Activated naive CD4-positive, alpha-beta T cell treated with anti-CD3 and anti-CD28 coated beads, Interleukin-2, amount 50 U/mL, for 16 hours (primary cell): ENCODE measurements at places on chromosomes 1 and 21.

DNA sequence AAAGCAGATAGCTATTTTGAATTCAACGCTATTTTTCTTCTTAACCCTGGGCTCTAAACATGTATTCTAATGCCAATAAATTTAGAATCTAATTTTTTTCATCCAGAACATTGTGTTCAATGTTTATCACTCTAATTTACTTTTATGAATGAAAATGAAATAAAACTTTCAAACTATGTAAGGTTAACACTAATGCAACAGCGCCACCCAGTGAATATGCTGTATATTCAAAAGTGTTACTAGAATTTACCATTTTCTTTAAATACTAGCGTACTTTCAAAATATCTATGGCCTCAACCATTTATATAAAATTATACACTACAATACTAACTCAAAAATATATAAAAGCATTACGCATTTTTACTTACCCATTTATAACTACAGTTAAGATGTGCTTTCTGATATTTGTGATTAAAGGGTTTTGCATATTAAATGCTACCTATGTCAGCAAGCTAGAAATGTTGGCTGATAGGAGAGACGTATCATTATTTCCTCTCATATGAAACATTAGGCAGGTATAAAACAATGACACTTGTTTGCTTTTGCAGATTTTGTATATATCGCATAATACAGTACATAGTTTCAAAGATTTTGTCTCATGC lies 5.9 kb upstream of the NUF2 start:
- DNase-seq = peak; percentile 39

DNA sequence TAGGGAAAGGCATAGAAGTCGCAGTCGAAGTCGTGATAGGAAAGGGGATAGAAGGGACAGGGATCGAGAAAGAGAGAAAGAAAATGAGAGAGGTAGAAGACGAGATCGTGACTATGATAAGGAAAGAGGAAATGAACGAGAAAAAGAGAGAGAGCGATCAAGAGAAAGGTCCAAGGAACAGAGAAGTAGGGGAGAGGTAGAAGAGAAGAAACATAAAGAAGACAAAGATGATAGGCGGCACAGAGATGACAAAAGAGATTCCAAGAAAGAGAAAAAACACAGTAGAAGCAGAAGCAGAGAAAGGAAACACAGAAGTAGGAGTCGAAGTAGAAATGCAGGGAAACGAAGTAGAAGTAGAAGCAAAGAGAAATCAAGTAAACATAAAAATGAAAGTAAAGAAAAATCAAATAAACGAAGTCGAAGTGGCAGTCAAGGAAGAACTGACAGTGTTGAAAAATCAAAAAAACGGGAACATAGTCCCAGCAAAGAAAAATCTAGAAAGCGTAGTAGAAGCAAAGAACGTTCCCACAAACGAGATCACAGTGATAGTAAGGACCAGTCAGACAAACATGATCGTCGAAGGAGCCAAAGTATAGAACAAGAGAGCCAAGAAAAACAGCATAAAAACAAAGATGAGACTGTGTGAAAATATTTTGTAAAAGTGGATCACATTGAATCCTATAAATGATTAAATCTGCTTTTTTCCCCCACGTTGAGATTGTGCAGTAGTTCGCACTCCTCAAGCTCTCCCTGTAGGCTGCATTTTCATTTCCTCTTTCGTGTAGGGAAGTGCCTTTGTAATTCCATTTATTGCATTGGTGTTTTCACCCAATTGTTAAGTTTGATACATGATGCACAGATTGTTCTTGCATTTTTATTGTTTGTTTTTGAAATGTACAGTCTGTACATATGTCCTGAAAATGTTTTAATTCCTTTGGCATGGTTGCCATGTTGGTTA lies 7.5 kb downstream of the PRPF38B start:
- DNase-seq = no peak

DNA sequence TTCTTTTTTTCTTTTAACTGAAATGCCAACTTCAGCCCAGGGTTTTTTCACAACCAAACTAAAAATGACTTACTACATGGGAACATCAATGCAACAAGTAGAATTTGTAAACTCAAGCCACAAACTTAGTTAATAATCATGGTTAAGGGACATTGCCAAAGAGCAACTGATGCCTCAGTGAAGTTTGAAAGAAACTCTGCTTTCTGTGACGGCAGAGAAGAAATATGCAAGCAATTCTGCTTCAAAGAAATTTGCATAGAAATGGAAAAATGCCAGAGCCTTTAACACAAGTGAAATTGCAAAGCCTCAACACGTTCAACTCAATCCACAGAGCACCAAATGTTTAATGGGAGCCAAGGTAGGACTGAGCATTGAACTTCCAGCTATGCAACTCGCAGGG lies 5.0 kb upstream of the CHD5 start:
- DNase-seq = no peak

DNA sequence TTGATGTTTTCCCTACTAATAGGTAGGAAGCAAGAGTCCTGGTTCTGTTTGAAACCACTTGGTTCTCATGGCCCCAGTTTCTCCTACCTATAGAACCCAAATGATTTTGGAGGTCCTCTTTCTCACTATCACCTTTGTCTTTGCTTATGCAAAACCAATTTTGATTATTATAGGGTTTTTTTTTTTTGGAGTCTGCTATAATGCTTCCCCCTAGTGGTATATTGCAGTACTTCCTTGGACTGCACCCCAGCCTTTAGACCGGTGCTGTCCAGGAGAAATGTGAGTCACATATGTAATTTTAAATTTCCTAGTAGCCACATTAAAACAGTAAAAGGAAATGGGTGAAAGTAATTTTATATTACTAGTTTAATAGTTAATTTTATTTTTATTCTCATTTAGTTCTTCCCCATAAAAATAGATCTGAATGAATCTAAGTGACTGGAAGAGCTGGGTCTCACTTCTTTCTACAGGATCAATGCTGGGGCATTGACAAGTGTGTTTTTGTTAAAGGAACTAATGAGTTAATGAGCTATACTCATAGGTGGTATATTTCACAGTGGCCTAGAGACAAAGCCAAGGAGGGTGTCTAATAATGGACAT lies 10.6 kb downstream of the FCMR start:
- DNase-seq = no peak

- no peak for DNase-seq
Measured at GRCh38 chr1:209190591-209191261, 392.8 kb upstream of the CAMK1G start.

DNA sequence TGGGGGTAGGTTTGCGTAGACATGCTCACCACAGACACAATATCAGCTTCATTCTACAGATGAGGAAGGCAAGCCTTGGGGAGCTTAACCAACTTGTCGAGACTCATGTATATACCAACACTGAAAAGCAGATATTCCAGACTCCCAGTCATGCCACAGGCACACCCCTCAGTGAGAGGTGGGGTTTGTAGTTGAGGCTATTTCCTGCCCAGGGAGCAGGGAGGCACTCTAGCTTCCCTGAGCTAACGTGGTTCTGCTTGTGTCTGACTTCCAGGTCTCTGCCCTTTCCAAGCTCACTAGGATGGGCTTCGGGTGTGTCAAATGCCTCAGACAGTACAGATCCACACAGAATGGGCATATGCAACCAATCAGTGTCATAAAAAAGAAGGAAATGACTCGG lies 122.3 kb upstream of the RUNX1 start:
- no peak for DNase-seq

GRCh38 chr21:28991861-28992525 lies 684 bp downstream of the LTN1 start:
- no peak for DNase-seq

GRCh38 chr1:85243372-85243771 lies 16.1 kb downstream of the C1orf52 start:
- no peak for DNase-seq

- peak; percentile 48 for DNase-seq
Measured at GRCh38 chr1:65309304-65310077, at the start of gene DNAJC6. TSS of gene DNAJC6 (plus strand) at chr1:65309543. CDS start at chr1:65309746, 203 bp downstream.

DNA sequence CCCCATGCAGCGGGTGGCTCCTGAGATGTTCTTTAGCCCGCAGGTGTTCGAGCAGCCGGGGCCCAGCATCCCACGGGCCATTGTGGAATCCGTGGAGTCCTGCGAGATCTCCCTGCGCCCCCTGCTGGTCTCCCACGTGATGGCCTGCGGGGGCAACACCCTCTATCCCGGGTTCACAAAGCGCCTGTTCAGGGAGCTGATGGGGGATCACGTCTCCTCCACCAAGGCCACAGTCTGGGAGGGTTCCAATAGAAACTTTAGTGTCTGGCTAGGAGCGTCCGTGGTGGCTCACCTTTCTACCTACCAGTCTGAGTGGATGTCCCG lies 71.0 kb downstream of the ACTL8 start:
- DNase-seq = no peak

DNA sequence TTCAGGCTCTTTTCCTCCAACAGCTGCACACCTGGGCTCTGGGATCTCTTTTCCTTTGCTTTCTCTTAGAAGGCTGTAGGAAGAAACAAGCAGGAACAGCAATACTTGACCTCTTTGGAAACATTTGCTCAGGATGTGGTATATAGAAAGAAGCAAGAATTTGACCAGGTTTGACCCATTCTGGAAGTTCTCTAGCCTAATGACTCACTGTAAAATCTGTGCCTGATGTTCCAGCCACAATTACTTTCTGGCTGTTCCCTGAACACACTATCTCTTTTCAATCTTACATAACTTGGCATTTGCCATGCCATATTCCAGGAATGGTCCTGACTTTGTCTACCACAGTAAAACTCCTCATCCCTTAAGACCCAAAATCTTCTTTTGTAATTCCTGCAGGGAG lies 419.9 kb upstream of the DAB1 start:
- DNase-seq = no peak

DNA sequence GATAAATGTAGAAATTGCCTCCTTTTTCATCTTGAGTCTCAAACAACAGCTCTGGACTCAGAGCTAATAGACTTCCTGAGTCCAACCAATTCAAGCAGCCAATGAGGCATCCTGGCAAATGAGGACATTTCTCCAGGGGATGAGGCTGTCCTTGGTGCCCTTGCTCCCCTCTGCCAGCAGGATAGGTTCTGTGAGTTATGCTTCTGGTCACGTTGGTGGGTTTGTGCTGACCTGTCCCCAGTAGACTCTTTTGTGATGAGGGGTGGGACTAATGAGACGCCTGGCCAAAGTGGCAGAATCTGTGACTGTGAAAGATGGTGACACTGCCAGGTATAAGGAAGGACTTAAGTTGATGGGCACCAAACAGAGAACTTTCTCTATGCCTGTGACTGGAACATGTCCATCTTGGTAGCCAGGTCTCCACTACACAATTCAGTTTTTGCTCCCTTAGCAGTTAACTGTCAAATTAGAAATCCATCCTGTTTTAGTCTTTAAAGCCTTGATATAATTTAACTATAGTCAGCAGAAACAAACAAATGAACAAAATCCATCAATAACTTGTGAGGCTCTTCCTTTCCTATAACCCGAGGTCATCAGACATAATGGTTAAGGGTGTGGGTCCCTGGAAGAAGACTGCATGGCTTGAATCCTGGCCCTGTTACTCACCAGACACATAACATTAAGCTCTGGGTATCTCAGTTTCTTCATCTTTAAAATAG lies 35.7 kb upstream of the THEM4 start:
- DNase-seq = no peak

DNA sequence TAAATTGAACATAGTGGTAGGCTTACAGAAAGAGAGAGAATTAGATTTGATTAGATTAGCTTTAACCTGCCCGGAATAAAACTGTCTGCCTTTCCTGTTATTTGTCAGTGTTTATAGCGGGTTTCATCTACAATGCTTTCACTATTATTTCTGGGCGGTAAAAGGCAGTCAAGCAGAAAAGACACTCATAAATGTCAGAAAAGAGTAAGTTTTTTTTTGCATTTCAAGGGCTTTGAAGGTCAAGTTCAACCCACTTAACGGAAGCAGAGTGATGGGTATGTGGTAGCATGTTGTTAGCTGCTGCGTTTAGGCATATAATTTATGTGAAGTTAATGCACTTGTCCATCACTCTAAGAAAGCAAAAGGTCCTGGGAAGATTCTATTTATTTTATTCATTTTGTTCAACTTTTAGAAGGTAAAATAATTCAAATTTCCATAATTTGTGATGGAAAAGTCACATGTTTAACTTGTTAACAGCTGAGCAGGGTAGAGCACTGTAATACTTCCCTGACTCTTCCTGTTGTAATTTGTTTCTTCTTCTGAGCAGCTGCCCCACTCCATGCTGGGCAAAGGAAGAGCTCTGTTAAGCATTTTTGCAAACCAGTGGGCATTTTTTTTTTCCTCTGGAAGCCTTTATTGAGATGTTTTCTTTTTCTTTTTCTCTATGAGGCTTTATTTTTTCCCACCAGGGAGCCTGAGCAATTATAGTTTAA lies 220.1 kb downstream of the ST6GALNAC3 start:
- DNase-seq = no peak

DNA sequence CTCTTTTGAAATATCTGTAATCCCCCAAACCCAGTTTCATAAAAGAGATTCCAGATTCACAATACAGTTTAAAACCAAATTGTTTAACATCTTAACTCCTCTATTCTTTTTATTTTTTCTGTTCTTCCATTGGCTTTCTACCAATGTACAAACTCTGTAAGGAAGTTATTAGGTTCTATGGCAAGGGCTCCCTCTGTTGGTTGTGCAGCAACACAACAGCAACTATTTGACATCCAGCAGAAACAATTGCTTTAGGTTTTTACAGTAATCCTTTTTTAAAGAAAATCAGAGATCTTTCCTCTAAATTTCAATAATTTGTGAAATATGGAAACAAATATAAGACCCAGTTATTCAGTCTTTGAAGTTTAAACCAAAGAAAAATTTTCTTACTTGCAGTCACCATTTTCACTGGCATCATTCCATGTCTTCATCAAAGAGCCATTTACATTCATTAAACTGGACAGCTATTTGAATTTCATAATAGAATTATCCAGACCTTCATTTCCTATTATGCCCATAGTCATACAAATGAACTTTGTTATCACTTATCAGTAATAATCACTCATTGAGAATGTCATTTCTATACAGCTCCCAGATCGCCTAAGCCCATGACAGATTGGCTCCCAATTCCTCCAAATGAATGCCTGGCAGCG lies 46.5 kb upstream of the RNF11 start:
- DNase-seq = peak; percentile 29

DNA sequence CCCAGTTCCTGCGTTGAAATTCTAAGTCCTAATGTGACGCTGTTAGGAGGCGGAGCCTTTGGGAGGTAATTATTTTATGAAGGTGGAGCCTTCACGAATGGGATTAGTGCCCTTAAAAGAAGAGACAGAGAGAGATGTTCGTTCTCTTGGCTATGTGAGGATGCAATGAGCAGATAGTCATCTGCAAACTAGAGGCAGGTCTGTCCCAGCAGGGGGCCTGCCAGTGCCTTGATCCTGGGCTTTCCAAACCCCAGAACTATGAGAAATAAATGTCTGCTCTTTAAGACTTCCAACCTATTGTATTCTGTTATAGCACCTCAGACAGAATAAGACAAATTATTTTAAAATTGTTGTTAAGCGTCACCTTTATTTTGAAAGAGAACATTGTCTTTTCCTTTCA lies 123.1 kb upstream of the KCNJ6 start:
- no peak for DNase-seq

DNA sequence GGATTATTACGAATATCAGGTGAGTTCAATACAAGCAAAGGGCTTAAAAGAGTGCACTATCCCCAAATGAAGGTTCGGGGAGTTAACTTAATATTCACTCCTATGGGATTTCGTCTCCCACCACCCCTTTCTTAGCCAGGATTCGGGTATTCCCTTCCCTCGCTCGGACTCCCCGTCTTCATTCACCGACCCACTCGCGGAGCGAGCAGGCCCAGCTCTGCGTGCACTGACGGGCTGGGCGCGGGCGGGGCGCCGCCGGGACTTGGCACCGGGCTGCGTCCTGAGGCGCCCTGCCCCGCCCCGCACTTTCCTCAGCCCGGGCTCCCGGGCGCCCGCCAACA lies 7.7 kb upstream of the MPZL1 start:
- DNase-seq = peak; percentile 83

GRCh38 chr21:15966231-15966630 lies 236.4 kb downstream of the USP25 start:
- DNase-seq = no peak

- no peak for DNase-seq
Measured at GRCh38 chr1:39701049-39701439, 9.8 kb upstream of the HPCAL4 start.
